ENCODE measurements at places on chromosomes 7 and 10. TPM values are rescaled to one million over a fixed set of nuclear protein-coding genes. Genes with fewer than 3 reads are reported as not detected.

Gene OR6B1
- total RNA-seq = not detected

Gene THSD7A
- total RNA-seq = 4.0 TPM

DNA sequence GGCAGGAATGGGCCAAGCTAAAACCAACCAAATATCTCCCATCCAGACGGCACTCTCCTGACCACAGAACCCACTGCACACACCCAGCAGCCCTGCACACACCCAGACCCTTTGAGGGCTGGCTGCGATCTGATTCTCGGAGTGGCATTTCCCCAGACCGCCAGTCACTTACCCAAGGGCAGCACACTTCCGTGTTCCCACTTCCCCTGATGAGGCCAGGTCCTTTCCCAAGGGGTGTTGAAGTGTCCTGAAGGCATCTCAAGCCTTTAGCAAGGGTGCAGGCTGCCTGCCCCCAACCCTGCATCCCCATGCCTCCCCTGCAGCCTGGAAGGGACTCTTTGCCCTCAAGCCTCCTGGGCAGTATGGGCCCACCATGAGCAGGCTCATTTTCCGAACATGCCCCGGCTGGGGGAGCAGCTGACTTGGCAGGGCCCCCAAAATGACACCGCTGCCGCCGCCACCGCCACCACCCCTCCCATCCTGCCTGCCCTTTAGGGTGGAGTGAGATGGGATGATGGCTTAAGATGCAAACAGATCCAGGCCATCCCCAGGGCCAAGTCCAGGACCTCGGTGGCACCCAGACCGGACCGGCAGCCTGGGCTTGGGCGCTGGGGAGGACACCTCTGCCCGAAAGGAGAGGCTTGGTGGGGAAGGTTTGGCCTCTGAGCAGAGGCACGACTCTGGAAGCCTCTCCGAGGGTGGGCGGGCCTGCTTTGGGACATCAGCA lies 159.8 kb downstream of the NRF1 start:
- DNase-seq = no peak

Gene SPOCK2
- total RNA-seq = 4.5 TPM

DNA sequence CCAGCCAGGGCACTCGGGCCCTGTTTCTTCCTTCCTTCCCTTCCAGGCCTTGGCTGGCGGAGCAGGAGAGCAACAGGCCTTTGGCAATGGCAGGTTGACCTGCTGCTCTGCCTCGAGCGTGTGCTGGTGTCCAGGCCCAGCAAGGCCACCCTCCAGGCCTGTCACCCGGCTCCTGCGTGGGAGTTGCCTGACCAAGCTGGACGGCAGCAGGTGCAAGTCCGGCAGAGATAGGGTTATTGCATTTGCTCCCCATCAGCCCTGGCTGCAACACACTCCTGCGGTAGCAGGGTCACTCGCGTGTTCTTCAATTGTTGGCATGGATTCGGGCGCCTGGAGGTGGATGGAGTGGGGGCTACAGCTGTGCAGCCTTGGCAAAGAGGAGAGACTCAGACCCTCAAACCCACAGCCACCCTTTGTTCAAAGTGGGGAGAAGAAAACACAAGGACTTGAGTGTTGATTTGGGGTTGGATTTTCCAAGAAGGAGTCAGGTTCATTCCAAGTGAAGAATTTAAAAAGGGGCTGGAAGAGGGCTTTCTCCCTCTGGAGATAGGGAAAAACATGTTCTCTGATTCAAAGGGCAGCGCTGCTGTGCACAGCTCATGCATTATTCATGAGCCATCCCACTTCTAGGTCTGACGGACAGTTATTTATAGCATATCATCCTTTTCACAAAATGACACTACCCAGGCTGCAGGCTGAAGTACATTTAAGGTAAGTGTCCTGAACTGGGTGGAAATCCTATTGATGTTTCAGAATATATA lies 64.2 kb upstream of the PITRM1 start:
- no peak for DNase-seq

Gene SLC12A9
- 18.0 TPM for total RNA-seq

Gene SAP25
- 0.98 TPM for total RNA-seq

Gene POLR2J2
- 0.88 TPM for total RNA-seq

Gene GLUD1
- total RNA-seq = 171 TPM

DNA sequence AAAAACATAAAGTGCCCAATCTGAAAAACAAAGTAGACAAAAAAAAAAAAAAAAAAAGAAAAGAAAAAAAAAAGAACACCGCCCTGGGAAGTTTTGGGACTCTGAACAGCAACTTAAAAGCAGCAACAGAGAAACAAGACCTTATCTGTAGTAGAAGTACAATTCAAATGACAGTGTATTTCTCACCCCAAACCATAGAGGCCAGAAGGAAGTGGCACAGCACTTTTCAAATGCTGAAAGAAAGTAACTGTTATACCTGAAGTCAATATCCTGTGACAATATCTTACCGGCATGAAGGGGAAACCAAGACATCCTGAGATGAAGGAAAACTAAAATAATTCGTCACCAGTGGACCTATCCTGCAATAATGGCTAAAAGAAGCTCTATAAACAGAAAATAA lies 112.1 kb downstream of the DNAJC1 start:
- no peak for DNase-seq

Gene ATOH7
- total RNA-seq = not detected

GRCh38 chr10:66835400-66835799 lies 90.4 kb upstream of the LRRTM3 start:
- DNase-seq = no peak

DNA sequence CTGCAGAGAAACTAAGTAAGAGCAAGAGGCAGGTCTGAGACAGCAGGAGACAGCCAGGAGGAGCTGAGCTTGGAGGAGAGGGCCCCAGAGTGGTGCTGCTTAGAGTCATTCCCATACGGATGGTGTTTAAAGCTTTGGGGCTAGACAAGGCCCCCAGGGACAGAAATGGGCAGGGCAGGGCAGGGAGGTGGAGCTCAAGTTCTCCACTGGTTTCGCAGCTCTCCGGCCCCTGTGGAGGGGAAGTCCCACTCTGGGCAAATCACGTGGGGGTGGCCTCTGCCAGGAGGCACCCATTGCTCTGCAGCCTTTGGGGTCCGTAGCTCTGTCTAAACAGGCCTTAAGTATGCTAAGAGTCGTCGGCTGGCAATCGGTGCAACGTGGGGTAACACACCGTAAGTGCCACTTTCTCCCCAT lies 1.0 kb upstream of the PTPRE start:
- no peak for DNase-seq

Gene ITIH2
- total RNA-seq = not detected

Gene ZYX
- 60.4 TPM for total RNA-seq

- no peak for DNase-seq
These were observed 319.7 kb downstream of the HPSE2 start for GRCh38 chr10:98915911-98916310.

GRCh38 chr7:121557034-121557892 lies 161.2 kb upstream of the FAM3C start:
- DNase-seq = no peak

GRCh38 chr10:122504610-122504950 lies 43.2 kb downstream of the HTRA1 start:
- peak; percentile 89 for DNase-seq
